ENCODE measurements at places on chromosomes 4 and X. TPM values are rescaled to one million over a fixed set of nuclear protein-coding genes. Genes with fewer than 3 reads are reported as not detected.
A peak's percentile ranks its signal among the peaks of the same experiment; 100 is the strongest.

The DDX60 gene
- total RNA-seq, result 7.1 TPM

The MORF4L2 gene
- total RNA-seq, result 540 TPM

The FAM47A gene
- total RNA-seq, result not detected

DNA sequence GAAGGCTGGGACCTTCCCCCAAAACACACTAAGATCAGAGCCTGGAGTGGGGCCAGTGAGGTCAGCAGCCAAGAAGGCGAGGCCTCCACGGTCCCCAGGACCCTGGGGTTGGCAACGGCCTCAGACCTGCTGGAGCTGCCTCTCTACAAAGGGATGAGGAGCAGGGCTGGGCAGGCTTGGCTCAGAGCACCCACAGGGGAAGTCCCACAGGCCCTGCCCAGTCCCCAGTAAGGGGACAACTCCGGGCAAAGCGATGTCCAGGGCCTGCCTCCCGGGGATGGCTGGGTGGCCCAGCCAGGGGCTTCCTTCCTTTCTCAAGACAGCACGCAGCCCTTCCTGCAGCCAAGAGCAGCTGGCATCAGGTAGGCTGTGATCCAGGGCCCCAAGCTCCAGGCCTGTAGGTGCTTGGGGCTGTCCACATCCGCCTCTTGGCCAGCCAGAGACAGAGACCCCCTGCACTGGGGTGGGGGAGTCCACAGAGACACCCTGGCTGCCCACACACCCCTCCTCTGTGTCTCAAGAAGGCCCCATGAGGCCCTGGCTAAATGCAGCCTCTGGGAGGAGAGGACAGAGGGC, 5.7 kb downstream of the MXD4 start:
- no peak overlapping the region for H3K27ac ChIP-seq
- H3K36me3 ChIP-seq, result peaks cover 14% of the 10 kb centered on the region

- no peak for DNase-seq
- H3K4me3 ChIP-seq, result no peak overlapping the region
- peak overlapping the region; percentile 52 for H3K27ac ChIP-seq
- no peaks in the 10 kb centered on the region for H3K36me3 ChIP-seq
- no peaks in the 10 kb centered on the region for H3K27me3 ChIP-seq
These were observed 13.4 kb upstream of the SRPX start for GRCh38 chrX:38233891-38234667.

Measured in chondrocyte (in vitro differentiated cells).